Activated CD4-positive, alpha-beta T cell treated with anti-CD3 and anti-CD28 coated beads, Interleukin-2, amount 50 U/mL, for 48 hours (primary cell): ENCODE measurements at places on chromosomes 5 and 9.
A peak's percentile ranks its signal among the peaks of the same experiment; 100 is the strongest.

GRCh38 chr9:85741875-85742596 is at the start of gene AGTPBP1:
AGTPBP1 (minus strand) TSS chr9:85741954; CDS start chr9:85712533, 29,421 bp downstream.
- DNase-seq: peak; percentile 97

GRCh38 chr9:124357721-124358361 is 57.4 kb downstream of the PSMB7 start:
- DNase-seq: no peak

GRCh38 chr5:134111741-134112647 is 2.5 kb upstream of the TCF7 start:
- DNase-seq: peak; percentile 46

- no peak for DNase-seq
Measured at GRCh38 chr5:159010661-159011442, 88.9 kb downstream of the EBF1 start.

GRCh38 chr5:112119969-112120368 is 299.1 kb downstream of the EPB41L4A start:
- no peak for DNase-seq

GRCh38 chr5:62011089-62011664 is 294.8 kb upstream of the KIF2A start:
- no peak for DNase-seq

DNA sequence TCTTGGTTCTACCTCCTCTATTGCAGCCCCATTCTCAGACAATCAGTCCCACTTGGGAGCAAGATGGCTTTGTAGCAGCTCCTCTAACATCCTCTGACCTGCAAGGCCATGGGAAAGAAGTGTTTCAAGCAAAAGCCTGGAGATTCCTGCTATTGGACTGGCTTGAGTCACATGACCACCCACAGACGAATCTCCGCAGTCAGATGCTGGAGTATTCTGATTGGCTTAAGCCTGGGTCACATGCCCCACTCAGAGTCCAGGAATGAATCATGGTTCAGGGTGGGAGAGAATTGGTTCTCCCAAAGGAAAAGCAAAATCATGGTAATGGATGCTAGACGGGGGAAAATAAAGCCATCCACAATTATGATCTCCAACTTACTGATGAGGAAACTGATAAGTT is 22.6 kb upstream of the LMX1B start:
- no peak for DNase-seq

GRCh38 chr5:77266291-77266690 is 55.8 kb downstream of the PDE8B start:
- DNase-seq: no peak

DNA sequence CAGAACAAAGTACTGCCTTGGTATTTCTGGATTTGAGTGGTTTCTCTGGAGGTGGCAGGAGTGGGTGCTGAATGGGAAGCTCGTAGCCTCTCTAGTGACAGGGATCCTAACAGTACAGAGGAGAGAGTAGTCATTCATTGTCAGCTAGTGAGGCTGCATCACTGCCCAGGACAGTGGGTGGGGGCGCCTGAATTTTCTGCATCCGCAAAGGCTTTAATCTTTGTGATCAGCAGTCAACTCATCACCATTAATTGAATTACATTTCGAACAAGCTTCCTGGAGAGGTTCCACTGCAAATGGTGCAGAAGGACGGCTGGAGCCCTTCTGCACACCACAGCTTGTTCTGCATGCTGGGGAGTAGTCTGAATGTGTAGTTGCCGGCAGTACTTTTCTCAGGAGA is 77.5 kb downstream of the HSPA4 start:
- no peak for DNase-seq

- DNase-seq: no peak
Measured at GRCh38 chr9:83508067-83508466, 30.1 kb downstream of the FRMD3 start.

DNA sequence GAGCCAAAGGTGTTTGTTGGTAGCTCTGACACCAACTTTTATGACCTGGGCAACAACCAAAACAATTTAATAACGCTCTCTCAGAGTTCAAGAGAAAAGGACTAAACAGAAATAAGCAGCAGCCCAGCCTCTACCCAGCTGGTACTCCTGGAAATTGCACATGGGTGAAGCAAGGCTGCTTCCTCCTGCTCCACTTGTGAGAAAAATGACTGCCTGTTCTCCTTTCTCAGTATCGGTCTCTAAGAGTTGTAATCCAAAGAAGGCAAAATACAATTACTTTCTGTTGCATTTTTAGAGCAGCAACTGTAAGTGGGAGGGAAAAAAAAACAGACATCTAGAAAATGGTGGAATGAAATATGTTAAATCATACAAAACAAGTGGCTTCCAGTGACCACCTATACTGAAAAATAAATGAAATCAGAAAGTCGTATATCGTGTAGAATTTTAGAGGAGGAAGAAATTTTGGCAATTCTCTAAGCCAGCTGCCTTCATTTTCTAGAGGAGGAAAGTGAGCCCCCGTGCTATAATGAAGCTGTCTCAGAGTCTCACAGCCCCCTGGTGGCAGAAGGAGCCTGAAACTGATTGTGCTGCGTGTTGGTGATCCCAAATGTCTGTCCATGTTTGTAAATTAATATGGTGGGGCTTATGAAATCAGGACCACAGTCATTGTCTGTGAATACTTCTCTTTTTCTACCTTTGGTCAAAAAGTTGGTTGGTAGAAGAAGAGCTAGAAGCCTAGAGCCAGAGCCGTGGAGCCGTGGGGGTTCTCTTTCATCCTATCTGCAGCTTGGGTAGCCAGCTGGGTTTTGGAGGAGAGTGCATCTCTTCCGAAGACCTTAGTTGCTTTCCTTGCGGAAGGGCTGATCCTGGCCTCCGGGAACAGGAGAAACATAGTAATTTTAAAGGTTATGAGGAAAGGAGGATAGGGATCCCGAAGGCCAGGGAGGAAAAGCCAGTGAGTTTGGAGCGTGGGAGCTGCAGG is 139.9 kb downstream of the PIP5K1B start:
- DNase-seq: peak; percentile 25

DNA sequence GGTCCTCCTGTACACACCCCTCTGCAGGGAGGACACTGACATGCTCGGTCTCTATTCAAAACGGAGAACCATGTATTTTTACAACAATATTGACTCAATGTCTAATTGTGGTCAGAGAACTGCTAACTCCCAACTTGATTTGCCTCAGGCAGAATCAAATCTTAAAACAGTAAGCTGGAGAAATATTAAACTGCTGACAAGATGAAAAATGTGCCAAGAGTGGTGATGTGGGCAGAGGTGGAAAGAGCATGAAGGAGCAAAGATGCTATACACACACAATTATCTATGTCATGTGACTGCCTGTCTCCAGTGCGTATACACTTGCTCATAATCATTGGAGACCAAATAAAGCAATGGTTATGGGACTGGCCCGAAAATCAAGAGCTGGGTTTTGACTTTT is 556.1 kb upstream of the ZNF608 start:
- no peak for DNase-seq

DNA sequence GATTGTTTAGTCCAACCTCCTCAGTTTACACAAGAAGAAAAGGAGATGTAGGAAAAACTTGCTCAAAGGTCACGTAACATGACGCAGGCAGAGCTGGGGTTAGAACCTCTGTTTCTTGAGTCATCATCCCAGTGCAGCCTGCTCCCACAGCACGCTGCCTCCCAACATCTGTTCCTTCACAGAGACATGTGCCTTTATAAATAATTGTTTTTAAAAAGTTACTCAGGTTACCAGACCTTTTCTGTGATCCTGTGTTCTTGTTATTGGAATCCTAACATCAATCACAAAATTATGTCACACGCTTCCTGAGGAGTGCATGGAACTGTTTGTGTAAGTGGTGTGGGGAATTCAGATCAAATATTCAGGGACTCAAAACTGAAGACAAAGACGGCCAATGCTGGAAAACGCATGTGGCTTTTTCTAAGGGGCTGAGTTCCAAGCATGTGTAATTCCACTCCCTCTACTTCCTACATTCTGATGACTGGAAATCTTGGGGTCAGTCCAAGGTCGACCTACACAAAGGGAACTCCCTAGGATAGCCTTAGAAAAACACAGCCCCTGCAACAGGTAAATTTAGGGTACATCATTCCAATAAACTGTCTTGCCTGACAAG is 184.3 kb downstream of the TSSK1B start:
- no peak for DNase-seq

- no peak for DNase-seq
Measured at GRCh38 chr9:101037430-101037829, 8.9 kb downstream of the PLPPR1 start.

DNA sequence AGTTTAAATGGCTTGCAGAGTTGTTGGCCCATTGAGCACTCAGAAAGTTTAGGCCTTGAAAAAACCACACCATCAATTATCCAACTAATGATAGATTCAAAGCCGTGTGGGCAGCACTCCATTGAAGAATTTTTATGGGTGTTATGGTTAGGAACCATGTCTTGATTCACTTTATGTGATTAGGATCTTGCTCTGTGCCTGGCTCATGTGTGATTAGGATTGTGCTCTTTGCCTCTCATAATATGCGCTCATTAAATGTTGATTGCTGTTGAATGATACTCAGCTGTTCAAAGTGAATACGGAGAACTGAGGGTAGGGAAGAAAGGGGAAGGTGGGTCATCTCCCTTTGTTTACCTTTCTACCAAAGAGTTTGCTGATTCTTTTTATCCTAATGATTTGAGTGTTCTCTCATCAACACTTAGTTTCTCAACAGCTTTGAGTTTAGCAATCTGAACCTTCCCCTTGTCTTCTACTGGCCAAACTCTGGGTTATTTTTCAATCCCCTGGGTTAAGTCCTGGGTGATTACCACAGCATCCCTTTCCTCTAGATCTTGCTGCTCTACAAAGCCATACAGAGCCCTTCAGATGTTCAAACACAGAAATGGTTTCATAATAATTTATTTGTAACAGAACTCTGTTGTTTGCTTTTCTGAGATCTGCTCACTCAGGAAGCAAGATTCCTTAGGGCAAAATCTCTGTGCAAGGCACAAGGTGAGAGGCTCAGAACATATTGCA is 668.8 kb upstream of the RGMB start:
- no peak for DNase-seq

GRCh38 chr9:32863291-32863690 is 80.0 kb downstream of the TMEM215 start:
- no peak for DNase-seq

DNA sequence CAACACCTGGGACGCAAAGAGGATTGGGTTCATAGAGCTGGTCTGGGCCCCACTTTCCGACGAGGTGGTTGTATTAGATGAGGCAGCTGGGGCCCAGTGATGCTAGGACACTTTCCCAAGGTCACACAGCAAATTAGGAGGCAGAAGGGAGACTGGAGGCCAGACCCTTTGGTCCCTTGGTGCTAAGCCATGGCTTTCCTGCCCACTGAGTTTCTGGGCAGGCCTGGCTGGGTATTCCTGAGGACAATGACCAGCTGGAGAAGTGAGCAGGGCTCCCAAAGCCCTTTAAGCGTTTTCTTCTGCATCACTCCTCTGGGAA is 66.2 kb downstream of the PSD2 start:
- no peak for DNase-seq

DNA sequence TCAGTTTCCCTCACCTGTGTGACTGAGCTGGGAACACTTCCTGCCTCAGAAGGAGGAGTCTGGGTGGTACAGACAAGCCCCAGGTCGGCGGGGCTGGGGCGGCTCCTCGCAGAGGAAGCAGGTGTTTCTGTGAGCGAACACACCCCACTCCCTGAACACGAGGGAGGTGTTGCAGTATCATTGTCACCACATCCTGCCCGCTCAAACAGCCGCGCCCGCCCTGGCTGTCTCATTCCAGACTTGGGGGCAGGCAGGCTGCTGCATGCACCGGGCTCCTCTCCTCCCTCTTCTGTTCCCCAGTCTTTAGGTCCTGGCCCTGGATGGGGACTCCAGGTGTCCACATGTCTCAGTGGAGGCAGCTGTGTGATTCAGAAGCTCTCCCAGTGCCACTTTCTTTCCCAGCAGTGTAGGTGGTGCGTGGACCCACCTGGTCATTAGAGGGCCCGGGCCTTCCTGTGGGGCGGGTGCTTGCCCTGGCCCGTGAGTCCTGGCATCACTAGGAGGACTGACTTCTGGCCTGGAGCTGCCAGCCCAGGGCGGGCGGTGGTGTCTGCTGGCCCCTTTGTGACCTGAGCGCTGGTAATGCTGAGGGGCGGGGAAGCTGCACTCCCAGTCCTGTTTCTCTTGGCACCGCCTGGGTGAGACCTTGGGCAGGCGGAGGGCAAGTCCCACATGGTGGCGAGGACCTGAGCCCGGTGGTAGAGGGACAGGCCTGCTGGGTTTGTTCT is 18.3 kb upstream of the PHYHD1 start:
- DNase-seq: peak; percentile 84

GRCh38 chr9:649128-650074 is 192.1 kb upstream of the DMRT1 start:
- DNase-seq: no peak

GRCh38 chr9:118222375-118222774 is 518.2 kb downstream of the TLR4 start:
- DNase-seq: no peak

DNA sequence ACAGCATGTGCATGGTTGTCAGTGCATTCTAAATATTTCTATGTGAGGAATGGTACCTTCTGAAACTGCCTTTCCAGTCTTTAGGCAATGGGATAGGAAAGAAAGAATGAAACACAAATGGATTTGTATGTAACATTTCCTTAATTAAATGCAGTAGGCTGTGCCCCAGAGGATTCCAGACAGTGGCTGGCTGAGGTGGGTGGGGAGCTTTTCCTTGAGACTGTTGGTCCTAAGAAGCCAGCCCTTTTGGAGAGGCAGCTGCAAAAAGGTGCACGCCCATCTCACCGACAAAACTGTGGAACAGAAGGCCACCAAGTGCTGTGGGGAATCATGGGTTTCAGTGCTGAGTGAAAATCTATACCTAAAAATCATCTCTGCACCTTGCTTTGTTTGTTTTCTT is 6.8 kb upstream of the CKMT2 start:
- DNase-seq: no peak

GRCh38 chr9:116806075-116806474 is 119.0 kb downstream of the TRIM32 start:
- DNase-seq: no peak

DNA sequence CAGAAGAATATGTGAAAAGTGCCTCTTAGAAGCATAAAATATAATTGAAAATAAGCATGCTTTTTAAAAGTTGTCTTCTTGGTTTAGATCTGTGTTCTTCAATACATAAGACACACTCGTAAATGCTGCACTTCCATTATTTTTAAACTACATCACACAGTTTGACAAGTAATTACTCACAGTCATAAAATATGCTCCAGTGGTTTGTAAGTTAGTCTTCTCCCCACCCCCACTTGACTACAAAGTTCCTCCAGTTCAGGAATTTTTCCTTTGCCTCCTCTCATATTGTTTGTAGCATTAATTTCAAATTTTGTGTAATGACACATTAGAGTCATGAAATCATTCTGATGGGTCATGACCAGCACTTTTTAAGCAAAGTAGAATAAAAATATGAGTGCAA is 60.3 kb upstream of the PTGER4 start:
- no peak for DNase-seq

DNA sequence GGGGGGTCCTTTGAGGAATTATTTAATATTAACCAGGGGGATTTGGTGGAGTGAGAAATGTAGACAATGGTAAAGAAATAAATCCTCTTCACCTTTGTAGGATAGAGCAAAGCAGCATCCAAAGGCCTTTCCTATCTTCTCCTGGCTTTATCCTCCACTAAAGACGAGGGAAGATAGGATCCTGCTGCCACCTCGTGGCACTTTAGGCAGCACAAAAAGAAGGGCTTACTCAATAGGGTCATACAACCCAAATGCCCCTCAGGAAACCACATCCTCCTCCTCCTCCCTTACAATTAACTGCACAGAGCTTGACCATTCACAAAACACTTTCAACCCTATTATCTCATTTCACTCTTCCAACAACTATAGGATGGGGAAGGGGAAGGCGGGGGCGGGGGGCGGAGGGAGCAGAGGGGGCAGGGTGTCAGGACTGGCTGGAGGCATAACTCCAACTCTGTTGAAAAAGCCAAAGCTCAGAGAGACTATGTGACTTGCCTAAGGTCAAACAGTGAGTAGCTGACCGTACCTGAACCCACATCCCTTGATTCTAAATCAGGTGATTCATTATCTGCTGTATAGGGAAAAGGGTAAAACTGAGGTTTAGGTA is 45.4 kb upstream of the MYOT start:
- DNase-seq: no peak
